ENCODE measurements at places on chromosomes 3 and 15.

- no peak for DNase-seq
These were observed 197.3 kb upstream of the HES1 start for GRCh38 chr3:193938613-193939012.

DNA sequence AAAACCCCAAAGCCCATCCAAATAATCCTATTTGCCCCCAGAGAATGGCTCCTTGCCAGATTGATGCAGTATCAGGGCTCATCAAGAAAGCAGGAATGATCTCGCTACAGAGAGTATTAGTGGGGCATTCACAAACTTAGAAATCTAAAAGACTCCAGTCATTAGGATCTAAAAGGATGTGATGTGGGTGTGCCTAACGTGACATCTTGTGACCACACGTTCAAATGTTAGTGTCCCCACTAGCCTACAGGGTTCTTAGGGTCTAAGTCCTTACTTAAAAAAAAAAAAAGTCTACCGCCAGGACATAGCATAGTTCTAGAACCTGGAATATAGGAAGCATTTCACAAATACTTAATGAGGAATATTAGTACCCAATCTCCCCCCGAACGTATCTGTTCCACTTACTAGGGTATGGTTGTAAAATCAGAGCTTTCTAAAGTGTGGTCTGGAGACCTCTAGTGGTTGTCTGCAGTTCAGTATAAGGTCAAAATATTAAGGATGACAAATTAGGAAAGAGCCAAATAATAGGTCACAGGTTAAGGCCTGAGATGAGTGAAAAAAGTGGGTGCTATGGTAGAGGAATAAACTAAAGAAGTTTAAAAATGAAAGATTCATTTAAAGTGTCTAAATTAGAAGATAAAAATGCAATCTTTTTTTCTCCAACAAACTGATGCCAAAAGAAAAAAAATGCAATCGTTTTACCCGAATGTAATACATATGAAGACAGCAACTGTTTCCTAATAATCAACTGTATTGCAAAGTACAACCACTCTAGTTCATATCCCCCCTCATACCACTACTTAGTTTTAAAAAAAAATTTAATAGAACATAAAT, 4.2 kb upstream of the CHRM5 start:
- DNase-seq = no peak

- no peak for DNase-seq
These were observed 18.2 kb downstream of the CADM2 start for GRCh38 chr3:84977021-84977420.

- peak; percentile 11 for DNase-seq
These were observed 93.8 kb downstream of the FHIT start for GRCh38 chr3:61157414-61157813.

DNA sequence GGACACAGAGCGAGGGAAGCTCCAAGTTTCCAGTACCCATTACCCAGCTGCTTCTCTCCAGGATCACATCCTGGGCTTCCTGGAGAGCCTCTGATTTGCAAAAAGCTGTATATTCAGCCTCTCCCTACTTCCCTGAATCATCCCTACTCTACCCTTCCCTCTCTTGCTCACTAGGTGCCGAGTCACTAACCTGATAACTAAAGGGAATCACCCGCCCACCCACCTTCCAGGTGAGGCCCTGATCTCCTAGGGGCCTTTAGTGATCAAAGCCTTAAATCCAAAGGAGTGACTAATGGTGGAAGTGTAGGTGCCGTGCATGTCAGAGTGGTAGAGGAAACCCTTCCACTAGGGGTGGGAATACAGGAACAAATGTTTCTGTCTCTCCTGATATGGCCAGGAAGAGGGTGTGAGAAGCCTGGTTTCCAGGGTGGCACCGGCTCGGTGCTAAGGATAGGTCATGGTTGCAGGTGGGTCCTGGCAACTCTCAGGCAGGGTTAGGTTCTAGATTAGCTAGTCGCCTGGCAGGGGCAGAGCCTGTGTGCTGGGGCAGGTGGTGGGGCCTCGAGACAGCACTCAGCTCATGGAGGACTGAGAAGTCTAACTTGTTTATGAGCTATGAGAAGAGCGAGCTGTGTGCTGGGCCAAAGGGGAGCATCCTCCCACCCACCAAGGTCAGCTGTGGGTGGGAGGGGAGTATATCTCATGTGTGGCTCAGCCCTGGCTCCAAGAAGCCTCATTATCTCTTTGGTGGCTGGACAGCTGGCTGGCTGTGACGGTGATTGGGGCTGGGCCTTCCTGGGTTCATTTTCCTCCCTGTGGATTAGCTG, 10.1 kb downstream of the SEMA7A start:
- no peak for DNase-seq

DNA sequence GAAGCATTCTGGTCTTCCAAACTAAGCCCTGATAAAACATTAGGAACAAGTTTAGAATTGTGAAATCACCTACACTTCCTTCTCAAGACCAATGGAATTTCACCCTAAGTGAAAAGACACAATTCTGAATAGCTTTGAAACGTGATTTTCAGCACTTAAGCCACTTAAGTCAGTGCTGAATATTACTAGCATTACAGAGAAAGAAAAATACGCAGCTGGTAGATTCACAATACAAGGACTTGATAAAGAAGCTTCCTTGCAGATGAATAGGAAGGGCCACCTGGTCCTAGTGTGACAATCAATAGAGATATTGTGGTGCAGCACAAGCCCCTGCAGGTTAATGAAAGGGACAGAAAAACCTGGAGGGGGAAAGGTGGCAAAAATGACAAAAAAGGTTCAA, 353.1 kb upstream of the ALCAM start:
- no peak for DNase-seq

DNA sequence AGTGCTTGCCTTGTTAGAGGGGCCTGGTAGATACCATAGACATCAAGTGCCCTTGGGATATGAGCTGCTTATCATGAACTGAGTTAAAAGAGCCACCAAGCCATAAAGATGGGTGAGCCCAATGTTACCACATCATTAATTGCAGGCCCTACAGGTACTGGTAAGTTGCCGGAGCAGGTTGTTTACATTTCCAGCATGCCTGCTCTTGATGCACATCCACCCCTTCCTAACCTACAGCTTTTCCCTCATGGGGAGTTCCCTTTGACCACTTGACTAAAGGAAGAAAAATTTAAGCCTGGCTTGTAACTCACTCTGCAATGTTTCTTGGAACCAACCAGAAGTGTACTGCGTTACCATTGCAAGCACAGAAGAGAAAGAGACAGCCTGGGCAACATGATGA, 24.7 kb upstream of the ULK4 start:
- DNase-seq = no peak

DNA sequence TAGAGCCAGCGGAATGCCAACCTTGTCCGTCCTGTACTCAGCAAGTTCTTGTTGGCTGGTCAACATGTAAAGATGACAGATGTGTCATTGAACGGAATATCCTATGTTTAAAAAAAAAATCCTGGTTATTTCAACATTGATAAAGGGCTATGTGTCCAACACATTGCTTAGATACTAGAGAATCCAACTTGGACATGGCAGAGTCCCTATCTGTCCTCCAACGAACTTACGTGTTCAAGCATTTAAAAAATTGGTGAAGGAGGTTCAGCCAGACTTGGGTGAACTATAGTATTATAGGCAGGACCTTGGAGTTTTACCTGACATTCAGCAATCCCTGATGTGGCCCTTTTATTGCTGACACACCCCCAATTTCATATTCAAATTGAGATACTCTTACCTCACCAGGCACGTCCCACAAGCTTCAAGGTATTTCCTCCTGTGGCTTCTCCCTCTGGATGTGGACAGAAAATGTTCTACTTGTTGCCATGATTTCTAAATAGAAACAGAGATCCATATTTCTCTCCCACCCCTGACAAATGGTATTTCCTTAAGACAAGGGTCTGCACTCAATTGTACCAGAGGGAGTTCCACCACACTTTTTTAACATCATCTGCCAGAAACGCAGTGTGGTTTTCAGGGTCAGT, 207.7 kb upstream of the TPM1 start:
- DNase-seq = no peak

DNA sequence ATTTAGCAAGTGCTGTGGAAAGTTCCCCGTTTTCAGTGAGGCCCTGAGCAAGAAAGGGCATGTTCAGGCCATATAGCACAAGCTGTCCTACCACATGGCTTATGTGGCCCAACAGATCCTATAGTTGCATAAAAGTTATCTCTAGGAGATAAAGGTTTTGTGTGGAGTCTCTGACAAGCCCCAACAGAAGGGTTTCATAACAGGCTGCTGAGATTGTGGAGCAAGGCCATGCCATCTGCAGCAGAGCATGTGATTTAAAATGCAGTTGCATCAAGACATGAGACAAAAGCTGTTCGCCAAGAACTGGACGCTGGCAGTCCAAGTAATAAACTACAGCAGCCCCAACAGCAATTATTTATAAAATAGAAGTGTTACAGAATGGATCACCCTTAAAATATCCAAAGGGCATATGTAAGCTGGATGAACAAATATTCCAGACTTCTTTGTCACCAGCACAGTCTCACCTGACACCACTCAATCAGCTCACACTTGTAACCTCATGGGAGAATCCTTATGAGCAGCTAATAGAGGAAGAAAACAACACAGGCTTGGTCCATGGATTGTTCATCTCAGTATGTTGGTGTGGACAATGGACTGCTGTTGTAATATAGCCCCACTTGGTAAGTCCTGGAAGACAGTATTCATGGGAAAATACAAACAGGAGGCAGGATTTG, 14.4 kb upstream of the CLDN1 start:
- DNase-seq = no peak

DNA sequence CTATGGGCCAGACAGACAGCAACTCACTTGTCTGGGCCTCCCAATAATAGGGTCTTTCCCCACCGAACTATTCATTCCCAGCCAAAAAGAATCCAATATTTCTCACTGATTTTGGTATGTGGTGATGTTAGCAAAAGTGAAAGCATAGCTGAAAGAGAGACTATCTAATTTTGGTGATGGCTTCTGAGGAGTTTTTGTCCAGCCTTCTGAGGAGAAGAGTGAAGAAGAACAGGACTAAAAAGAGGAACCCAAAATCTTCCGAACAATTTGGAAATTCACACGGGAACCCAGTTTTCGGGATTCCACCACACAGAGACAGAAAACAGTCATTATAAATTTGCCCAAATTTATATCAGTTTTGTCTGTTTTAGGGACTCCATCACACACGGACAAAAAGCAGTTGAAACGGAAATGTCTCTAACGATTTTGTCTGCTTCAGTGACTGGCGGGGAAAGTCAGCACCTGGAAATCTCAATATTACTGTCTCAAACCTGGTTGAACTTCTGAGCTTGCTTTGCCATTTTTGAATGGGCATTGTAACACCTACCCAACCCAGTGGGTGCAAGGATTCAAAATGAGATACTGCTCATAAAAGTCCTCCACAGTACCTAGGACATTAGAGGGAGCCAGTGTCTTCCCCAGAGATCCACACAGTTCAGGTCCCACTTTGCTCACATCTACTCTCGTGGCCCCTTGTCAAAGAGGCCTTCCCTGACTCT, 9.1 kb downstream of the CD80 start:
- peak; percentile 59 for DNase-seq

DNA sequence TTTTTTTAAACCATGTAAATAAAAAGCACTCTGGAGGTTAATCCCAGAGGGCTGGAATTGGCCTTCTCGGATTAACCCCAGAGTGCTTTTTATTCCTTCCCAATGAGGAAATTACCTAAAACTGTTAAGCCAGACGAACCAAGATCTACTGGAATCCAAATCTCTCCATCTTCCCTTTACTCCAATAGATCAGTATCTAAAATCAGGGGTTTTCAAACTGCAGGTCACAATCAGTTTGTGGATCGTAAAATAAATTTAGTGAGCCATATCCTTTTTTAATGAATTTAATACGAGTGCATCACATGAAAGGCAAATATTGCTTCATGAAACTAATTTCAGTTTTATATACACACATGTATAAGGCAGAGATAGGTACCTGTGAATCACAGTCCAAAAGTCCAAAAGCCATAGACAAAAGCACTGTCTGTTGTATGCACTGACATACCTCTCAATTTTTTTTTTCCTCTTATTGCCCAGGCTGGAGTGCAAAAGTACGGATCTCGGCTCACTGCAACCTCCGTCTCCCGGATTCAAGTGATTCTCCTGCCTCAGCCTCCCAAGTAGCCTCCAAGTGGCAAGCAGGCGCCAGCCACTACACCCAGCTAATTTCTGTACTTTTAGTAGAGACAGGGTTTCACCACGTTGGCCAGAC, 61.3 kb downstream of the TBL1XR1 start:
- no peak for DNase-seq

GRCh38 chr3:144105542-144105941, 133.9 kb downstream of the DIPK2A start:
- DNase-seq = no peak

DNA sequence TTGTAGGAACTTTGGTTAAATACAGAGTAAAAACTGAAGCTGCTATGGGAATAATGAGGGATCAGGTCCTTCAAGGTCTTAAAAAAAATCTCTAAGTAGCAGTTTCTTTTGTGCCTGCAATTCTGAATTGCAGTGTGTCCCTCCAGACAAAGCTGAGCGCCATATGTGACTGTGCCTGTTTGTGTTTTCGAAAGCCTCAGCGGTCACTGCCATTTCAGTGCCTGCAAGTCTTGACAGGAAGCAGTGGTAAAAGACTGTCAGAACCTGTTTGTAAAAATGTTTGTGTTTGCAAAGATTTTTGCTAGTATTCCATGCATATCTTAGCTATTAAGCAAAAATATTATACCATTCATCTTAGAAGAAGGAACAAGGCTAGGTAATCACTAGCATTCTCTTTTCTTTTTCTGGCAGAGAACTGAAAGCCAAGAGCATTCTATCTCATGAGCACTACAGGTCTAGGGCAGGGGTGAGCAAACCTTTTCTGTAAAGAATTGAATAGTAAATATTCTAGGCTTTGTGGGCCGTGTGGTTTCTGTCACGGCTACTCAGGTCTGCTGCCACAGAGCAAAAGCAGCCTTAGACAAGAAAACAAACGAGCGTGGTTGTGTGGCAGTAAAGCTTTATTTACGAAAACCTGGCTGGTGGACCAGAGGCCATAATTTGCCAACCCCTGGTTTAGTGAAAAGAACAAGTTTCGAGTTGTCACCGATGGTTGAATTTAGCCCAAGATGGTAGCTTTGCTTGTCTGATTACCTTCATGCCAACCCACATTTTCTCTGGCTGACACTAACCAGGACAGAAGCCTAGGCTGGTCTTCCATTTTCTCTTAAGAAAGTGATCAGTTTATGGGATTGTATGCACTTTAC, 134.4 kb downstream of the CACNA1D start:
- DNase-seq = no peak

GRCh38 chr3:3365716-3366115, 186.2 kb upstream of the CRBN start:
- DNase-seq = no peak

DNA sequence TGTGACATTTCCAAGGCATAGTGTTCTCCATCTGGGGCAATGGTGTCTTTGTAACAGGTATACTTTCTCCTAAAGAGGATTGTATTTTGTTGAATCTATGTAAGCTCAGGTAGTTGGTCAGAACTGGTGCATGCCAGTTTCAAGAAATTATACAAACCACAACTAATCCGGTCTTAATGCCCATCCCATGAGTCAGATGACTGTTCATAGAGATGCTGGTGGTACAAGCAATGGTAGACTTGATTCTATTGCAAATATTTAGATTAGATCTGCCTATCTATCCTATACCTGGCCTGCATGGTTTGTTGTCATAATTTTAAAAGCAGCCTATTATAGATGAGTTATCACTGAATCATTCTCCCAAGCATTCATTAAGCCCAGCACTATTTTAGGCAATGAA, 43.5 kb downstream of the ATP13A5 start:
- no peak for DNase-seq

All from GM06990 (cell line).